ENCODE measurements at places on chromosomes 2 and 18. TPM values are rescaled to one million over a fixed set of nuclear protein-coding genes. Genes with fewer than 3 reads are reported as not detected.

The CDH20 gene
- not detected for total RNA-seq

The HNMT gene
- not detected for total RNA-seq

The PIK3C3 gene
- total RNA-seq, result 54.6 TPM

The UGT1A10 gene
- total RNA-seq, result not detected

The RSAD2 gene
- 12.9 TPM for total RNA-seq

The TSPYL6 gene
- not detected for total RNA-seq

The ARHGAP15 gene
- total RNA-seq, result 170 TPM

The IL37 gene
- not detected for total RNA-seq
